AG08396 (cell line): ENCODE measurements at places on chromosomes 12 and 14.

DNA sequence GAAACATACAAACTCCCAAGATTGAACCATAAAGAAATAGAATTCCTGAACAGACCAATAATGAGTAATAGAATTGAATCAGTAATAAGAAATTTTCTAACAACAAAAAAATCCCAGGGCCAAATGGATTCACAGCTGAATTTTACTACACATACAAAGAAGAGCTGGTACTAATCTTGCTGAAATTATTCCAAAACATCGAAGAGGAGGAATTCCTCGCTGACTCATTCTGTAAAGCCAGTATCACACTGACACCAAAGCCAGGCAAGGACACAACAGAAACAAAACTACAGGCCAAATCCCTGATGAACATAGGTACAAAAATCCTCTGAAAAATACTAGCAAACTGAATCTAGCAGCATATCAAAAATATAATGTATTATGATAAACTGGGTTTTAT is 367.8 kb upstream of the CLEC14A start:
- DNase-seq, result no peak

DNA sequence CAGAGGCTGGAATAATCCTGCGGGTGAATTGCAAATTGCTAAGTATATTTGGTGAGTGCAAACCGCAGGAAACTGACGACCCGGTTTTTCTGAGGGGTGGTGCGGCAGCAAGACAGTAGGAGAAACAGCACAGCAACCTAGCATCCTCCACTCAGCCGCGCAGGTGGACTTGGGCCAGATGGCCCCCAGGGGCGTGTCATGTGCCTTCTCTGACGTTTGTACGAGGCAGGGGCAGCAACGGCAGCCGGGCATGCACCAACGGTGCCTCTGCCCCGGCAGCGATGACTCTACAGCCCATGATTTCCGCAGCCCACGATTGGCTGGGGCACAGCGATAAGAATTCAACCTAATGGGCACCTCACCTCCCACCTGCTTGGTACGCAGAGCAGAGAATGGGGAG is 11.1 kb upstream of the CLEC2A start:
- no peak for DNase-seq

GRCh38 chr14:61343471-61343870 is 22.1 kb downstream of the PRKCH start:
- no peak for DNase-seq

- no peak for DNase-seq
Measured at GRCh38 chr12:60227916-60228315, 632.1 kb downstream of the SLC16A7 start.

GRCh38 chr12:87883806-87884205 is 145.4 kb downstream of the C12orf50 start:
- no peak for DNase-seq

DNA sequence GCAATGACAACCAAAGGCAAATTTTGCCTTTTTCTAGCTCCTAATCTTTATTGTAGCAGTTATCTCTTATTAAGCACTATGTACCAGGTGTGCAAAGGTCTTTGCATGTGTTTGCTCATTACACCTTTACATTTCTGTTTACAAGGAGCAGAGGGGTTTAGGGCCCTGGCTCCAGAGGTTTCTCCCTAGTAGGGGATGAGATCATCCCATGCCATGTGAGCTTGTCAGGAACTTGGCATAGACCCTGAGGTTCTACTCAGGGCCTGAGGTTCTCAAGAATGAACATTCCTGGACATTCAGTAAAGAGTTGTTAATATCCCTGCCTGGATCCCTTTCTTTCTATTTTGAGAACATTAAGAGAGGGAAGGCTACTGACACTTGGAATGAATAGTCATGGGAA is 292.0 kb downstream of the RPAP3 start:
- DNase-seq, result peak; percentile 59

DNA sequence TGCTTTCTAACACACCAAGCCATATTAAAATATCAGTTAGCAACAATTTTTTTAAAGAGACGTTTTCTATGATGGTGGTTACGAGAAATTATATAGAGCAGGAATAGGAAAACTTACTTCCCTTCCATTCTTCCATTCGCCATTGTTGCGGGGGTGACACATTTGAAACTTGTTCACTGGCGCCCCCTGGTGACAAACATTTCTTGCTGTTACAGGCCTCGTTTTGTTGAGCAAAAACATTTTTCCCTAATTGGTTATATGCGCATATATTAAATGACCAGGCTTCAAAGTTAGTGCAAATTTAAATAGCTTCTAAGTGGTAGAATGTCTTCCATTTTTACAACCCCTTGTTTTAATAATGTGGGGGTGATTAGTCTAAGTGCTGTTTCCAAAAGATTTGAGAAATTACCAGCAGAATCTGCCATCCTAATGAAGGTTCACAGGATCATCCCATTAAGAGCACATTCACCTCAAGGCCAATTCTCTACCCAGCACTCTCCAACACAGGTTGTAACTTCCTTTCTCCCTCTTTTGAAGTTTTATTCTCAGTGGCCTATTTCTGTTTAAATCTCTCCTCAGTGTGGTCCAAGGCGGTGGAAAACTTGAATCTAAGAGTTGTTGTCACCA is 1124.7 kb downstream of the FLRT2 start:
- DNase-seq, result no peak

DNA sequence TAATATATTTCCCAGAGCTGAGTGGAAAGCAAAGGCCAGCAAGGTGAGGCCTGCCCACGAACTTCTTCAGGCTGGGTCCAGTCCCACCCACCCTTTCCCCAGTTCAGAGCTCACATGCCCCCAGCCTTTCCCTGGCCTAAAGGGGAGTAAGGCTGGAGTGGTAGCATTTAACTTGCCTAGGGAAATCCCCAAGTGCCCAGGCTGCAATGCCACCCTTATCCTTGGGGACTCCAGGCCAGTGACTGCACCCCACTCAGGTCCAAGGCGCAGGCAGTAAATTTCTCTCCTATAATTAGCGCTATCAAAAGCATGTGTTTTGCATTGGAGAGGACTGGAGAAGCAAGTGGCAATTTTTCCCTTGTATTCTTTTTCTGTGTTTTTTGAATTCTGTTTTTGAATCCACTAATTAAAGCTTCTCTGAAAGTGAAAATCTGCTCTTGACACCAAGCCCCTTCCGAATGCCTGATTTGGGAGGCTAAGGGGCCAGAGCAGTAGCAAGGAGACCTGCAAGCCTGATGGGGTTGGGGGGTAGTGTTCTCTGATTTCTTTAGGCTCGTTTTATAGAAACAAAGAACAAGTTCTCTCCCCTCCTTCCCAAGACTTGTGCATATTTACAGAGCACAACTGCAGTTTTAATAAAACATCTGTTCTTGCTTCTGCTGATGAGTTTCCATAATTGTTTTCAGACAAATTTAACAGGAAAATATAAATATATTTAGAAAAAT is 3.5 kb upstream of the HOXC6 start:
- DNase-seq, result no peak

DNA sequence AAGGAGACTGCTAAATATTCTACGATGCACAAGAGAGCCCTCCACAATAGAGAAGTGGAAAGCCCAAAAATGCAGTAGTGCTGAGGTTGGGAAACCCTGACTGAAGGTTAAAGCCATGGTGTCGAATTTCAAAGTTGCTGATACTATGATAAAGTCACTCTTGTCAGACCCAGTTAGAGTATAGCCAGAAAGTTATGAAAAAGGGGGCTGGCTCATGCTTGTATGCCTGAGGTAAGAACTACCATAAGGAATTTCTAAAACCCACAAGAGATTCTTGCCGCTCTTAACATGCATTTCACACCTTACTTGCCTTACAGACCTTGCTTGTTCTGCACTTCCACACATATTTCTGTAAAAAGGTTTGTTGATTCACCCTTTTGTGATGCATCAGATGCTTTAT is 184.6 kb downstream of the SLC6A15 start:
- DNase-seq, result no peak
